ENCODE measurements at places on chromosomes 6 and 20.

DNA sequence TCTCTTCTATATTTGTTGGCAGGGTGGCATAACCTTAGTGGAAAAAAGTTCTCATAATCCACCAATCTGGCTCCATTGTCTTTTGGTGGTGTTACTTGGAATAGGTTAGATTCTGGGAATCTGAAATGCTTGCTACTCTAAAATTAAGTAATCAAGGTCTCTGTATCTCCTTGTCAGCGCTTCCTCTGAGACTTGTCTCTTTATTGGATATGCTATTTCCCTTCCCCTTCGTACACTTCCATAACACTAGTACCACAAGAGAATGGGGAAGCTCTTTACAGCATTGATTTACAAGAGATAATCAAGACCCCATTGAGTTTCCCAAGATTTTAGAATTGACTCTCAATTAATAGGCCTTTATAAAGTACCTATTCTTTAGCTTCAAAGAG is 280.2 kb downstream of the ADGB start:
- DNase-seq, result no peak

- DNase-seq, result peak; percentile 35
These were observed at the start of gene ACSS2 for GRCh38 chr20:34876406-34877282. TSS of gene ACSS2 (plus strand) at chr20:34876612. CDS start at chr20:34876646, 34 bp downstream.

DNA sequence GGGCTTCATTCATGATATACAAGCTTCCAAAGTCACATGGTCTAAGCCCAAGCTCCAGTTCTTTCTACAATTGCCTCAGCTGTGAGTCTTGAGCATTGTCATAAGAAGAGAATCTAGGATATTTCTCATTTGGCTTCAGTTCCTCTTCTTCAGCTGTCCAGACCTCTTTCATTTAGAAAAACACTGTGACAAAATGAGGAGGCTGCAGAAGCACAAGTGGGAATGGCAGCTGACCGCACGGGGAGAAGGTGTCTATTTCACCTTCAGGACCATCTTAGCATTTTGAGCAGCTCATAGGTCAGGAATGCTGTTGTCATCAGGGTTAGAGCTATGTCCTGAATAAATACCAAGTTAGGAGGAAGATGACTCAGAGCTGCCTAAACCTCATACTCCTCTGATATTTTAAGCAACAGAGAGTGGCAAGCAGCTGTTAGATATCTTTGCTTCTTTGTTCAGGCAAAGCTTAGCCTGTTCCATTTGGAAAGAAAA is 390.1 kb upstream of the CITED2 start:
- peak; percentile 82 for DNase-seq

DNA sequence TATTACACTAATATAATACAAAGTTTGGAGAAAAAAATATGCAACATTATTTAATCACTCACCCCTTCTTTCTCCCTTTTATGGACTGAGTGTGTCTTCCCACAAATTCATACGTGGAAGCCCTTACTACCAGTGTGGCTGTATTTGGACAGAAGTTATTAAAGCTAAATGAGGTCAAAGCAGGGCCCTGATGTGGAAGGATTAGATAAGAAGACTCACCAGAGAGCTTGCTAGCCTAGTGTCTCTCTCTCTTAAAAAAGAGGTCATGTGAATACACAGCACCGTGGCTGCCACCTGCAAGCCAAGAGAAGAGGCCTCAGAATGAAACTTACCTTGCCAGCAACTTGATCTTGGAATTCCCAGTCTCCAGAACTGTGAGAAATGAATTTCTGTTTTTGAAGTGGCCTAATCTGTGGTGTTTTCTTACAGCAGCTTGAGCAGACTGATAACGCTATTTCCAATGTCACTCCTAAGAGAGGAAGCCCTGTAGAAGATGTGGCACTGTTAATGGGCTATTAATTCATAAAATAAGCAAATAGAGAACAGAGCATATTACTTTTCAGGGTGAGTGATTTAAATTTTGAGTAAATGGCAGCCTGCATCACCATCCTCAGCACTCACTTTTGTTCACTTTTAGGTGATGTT is 233.4 kb downstream of the TBC1D7 start:
- no peak for DNase-seq

All from pons (tissue), 1 donor.